ENCODE measurements at places on chromosomes 4 and X.

DNA sequence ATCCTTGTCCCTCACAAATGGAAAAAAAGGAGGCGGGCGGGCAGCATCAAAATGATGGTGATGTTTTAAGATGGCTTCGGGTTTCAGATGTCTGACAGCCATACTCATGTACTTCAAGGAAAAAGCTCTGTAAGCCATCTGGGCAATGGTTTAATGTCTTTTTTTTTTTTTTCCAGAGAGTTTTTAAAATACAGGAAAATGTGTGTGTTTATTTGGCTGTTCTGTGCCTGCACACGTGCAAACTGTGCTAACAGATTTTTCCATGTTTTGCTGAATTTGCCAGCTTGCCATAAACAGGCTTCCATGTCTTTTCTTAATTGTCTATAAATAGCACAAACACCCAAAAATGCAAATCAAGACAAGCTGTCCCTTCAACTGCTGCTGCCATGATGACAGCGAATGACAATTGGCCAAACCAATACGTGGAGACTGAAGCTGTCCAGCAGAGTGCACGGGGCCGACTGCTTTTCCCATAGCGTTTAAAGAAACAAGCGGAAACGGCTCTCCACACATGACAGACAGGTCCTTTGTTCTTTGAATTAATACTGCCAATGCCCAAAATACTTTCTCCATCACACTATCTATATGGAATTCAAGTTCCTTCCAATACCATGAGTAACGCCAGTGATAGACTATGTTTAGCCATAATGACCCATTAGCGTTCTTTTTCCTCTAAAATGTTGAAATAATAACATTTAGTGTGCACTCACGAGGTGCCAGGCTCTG lies 35.7 kb downstream of the AFAP1 start:
- no peak for DNase-seq

DNA sequence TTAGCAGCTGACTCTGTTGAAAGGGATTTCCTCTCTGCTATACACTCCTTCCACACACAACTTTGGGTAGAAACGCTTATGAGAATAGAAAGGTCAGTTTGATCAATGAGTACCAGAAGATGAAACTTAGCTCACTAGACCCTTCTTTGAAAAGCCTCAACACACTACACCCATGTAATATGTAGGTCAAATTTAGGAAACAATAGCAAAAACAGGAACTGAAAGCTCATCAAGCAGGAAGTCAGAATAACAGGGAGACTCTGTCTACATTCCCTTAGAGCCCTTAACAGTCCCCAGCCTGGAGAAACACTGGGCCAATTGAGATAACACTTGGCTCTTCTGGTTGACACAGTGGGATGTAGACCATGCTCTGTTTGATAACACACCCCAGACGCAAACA lies 30.7 kb downstream of the SRPX2 start:
- DNase-seq = no peak

GRCh38 chrX:6184900-6185515 lies 43.7 kb downstream of the NLGN4X start:
- no peak for DNase-seq

DNA sequence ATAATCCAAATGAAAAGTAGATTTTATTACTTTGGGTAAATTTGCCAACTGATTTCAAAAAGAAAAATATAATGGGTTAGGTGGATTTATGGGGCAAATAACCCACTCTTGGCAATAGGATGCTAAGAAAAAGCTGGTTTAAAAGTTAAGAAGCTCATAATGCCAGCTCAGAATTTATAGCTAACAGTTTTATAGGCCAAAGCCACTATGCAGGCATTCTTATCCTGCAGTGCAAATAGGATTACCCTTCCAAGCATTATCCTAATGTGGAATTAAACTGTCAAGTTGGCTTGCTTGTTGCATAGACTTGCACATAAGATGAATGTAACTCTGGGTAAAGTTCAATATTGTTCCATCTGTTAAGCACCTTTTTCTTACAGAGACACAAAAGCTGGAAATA lies 703.0 kb downstream of the PCDH18 start:
- DNase-seq = no peak

DNA sequence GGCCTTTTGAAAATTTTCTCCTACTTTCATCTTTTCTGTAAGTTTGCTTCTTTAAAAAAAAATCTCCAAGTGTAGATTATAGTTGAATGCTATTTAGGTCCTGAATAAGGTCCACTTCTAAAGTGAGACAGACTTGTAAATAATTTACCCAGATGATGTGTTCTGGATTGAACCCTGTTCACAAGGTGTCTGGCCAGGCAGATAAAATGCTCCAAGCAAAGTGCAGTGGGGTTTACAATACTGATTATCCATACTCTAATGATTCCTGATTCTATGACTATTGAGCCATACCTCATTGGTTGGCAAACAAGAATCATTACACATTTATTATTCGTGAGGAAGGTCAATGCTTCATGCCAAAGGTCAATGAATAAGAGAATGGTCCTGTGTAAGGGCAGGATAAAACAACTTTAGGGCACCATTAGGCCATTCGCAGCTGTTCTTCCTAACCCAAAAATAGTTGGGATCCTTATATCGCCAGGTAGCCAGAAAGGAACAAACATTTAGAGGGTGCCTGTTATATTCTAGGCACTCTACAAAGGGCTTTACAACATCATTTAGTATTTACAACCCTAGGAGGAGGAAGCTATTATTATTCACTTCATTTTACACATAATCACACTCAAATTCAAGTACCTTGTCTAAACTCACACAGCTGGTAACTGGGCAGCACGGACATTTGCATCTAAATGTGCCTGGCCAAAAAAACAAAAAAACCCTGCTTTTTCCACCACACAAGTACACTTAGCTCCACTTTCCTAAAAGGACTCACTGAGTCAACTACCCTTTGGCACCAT lies 18.6 kb upstream of the SAT1 start:
- no peak for DNase-seq

DNA sequence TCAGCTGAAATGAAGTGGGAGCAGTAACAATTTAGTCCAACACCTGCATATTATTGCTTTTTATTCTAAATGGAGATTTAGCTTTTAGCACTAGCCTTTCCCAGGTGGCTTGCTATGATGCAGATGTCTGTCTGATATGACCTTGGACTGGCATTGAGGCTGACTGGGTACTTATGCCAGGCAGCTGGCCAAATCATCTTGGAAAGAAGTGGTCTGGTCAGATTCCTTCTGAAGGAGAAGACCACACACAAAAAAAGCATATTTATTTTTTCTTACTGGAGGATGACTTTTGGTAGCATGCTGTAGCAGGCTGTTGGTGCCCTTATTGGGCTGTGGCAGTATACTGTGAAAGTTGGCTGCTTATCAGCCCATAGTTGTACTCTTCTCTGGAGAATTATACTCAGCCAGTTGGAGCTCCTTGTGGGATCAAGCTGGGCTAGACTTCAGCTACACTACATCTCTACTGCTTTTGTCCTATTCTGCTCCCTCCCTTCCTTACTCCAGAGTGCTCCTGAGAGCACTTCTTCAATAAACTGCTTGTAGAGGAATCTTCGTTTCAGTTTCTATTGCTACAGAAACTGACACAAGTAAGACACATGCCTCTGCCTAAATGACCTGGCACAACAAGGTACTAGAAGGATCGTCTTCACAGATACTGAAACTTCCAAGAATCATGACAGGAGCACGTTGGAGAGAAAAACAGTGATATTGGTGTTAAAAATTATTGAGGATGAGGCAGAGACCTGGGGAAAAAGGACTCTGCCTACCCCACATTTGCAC lies 196.8 kb upstream of the RPS6KA3 start:
- DNase-seq = no peak

GRCh38 chr4:68319040-68319439 lies 30.9 kb downstream of the YTHDC1 start:
- DNase-seq = no peak

GRCh38 chr4:53785996-53786395 lies 194.7 kb upstream of the LNX1 start:
- no peak for DNase-seq

- DNase-seq = no peak
Observed at GRCh38 chr4:108881190-108881589, 118.3 kb upstream of the ETNPPL start.

DNA sequence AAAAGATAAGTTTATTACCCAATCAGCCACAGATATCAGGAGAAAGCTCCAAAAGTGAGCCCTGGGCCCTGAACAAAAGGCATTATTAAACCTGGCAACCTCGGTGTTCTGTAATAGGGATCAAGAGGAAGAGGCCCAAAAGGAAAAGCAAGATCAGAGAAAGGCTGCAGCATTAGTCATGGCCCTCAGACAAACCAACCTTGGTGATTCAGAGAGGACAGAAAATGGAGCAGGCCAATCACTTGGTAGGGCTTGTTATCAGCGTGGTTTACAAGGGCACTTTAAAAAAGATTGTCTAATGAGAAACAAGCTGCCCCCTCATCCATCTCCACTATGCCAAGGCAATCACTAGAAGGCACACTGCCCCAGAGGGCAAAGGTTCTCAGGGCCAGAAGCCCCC lies 75.7 kb downstream of the AGTR2 start:
- no peak for DNase-seq

DNA sequence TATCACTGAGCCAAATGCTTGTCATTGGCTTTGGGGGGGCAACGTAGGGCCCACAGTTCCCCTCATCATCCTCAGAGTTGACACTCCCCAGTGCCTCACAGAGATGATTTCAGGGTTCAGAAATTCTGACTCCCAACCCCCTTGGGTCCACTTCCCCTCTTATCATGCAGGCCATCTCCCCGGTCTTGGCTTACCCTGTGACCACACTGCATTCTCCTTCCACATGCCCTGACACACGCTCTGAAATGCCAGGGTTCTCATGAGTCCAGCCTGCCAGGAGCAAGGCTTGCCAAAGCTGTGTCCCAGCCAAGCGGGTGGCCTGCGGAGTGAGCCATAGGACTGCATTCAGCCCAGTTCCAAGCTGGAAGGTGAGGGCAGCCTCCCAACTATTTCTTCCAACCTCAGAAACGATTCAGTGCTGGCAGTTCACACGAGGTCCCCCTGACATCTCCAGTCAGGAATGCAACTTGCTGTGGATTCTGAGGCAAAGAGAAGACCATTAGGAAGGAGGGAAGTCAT lies 101.2 kb downstream of the SMIM20 start:
- no peak for DNase-seq

DNA sequence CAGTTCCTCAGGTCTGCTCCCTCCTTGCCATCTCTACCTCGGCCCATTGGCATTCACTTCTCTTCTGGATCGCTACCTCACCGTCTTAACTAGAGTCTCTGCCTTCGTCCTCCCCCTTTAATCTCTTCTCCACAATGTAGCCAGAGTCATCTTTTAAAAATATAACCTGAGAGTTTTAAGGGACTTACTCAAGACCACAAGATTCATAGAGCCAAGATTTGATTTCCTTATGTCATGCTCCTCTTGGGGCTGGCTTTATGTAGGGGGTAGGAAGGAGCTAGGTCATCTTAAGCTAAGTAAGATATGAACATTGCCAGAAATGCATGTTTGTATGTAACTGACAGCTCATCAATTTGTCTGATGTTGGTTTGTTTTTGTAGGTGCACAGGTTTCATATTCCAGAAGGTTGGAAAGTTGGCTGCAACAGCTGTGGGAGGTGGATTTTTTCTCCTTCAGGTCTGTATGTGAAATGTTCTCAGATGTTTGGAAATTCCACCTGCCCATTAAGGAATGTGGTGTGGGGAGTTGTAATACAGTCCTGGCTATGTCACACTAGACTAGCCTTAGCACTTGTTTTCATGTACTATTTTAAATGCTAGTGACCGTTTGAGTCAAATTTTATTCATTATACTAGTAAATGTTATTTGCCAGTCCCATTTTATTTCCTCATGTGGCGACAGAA lies 19.6 kb downstream of the FUNDC2 start:
- DNase-seq = no peak

GRCh38 chr4:104128031-104128849 lies 366.5 kb downstream of the CXXC4 start:
- DNase-seq = no peak

- no peak for DNase-seq
Observed at GRCh38 chrX:44937606-44938005, 64.6 kb downstream of the KDM6A start.

- DNase-seq = no peak
Observed at GRCh38 chr4:176545872-176546271, 226.1 kb downstream of the SPCS3 start.

- no peak for DNase-seq
Observed at GRCh38 chr4:61333490-61333889, 133.4 kb downstream of the ADGRL3 start.

Measured in activated CD8-positive, alpha-beta memory T cell treated with anti-CD3 and anti-CD28 coated beads, Interleukin-2, amount 10 ng/mL, durations not matched to agents 7 days and 5 days (primary cell).